SK-N-MC (cell line): ENCODE measurements at places on chromosomes 2 and 18.

GRCh38 chr2:20018601-20019152 is 6.2 kb upstream of the MATN3 start:
- no peak for DNase-seq

DNA sequence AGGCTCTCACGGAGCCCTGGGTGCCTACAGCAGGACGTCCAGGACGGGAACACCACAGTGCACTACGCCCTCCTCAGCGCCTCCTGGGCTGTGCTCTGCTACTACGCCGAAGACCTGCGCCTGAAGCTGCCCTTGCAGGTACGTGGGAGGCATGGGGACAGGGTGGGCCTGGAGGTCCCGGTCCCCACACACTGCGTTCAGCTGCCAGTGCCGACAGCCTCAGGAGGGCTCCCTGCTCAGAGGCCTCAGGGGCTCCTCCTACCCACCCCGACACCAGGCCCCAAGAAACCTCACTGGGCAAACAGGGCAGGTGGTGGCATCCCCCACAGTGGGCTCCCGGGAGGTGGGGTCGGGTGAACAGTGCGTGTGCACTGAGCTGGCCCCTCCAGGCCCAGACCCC is 10.8 kb downstream of the ANO7 start:
- no peak for DNase-seq

GRCh38 chr2:68171684-68172083 is 14.0 kb downstream of the PNO1 start:
- DNase-seq = no peak

GRCh38 chr2:46960618-46961017 is 45.0 kb upstream of the MCFD2 start:
- DNase-seq = no peak

DNA sequence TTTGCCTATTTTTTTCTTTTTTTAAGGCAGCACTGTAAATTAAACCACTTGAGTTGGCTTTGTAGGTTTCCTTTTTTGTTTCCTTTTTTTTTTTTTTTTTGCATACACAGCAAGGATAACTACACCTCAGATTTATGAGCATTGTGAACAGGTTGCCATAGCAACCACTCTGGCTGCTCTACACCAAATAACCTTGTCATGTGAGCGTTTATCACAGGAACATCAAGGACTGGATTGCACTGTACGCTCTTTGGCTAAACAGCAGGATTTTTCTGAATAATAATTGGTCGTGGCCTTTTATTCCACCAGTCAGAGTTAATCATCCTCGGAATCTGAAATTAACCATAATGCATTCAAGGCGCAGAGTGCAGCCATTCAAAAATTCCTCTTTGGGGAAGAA is 199.1 kb upstream of the SLC14A2 start:
- DNase-seq = no peak

GRCh38 chr18:79672490-79673276 is 6.9 kb upstream of the CTDP1 start:
- DNase-seq = no peak

- DNase-seq = no peak
Measured at GRCh38 chr2:142291969-142292368, 161.2 kb upstream of the LRP1B start.

- DNase-seq = no peak
Measured at GRCh38 chr2:196096982-196097745, 28.5 kb upstream of the DNAH7 start.

GRCh38 chr18:58438161-58438957 is 190.5 kb downstream of the ALPK2 start:
- no peak for DNase-seq
